ENCODE measurements at places on chromosomes 12 and 14. TPM values are rescaled to one million over a fixed set of nuclear protein-coding genes. Genes with fewer than 3 reads are reported as not detected.

DNA sequence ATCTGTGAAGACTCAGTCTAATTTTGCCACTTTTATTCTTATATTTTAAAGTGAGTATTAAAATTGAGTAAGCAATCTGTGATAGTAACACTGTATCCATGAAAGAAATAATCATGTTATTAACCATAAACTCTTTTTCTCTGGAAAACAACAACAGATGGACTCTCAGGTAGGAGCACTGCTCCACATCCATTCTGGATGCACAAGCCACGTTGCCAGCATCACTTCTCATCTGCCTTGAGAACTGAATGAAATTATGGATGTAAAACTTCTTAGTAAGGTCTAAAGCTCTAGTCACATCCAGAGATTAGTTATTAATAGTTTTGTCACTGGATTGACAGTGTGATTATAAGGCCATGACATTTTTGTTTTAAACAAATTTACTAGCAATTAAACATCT lies 489.1 kb upstream of the SYT1 start:
- no peak for DNase-seq
- no peaks in the 10 kb centered on the region for H3K4me1 ChIP-seq
- no peaks in the 10 kb centered on the region for H3K27me3 ChIP-seq
- no peaks in the 10 kb centered on the region for H3K36me3 ChIP-seq
- H3K4me3 ChIP-seq, result no peak overlapping the region

DNA sequence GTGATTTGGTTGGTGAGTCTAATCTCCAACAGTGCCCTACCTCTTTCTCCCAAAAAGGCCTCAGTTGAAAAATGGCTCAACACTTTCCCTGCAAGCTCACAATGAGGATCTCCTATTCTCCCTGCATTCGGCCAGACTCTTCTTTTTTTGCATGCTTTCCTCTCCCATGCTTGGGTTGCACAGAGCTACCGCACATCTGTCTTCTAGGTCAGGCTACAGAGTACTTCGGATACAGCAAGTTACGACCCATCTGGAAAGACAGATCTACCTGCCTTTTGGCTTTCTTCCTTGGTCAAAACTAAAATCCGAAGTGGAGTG lies 305 bp upstream of the SLC16A7 start:
- H3K27me3 ChIP-seq, result no peaks in the 10 kb centered on the region
- DNase-seq, result no peak
- H3K4me3 ChIP-seq, result peak overlapping the region; percentile 88
- H3K4me1 ChIP-seq, result peaks cover 44% of the 10 kb centered on the region
- peak overlapping the region; percentile 82 for H3K27ac ChIP-seq

GRCh38 chr14:100780646-100781355 lies 45.1 kb upstream of the MEG3 start:
- no peaks in the 10 kb centered on the region for H3K27me3 ChIP-seq
- H3K4me1 ChIP-seq, result no peaks in the 10 kb centered on the region
- H3K36me3 ChIP-seq, result no peaks in the 10 kb centered on the region
- H3K4me3 ChIP-seq, result no peak overlapping the region
- no peak overlapping the region for H3K27ac ChIP-seq

DNA sequence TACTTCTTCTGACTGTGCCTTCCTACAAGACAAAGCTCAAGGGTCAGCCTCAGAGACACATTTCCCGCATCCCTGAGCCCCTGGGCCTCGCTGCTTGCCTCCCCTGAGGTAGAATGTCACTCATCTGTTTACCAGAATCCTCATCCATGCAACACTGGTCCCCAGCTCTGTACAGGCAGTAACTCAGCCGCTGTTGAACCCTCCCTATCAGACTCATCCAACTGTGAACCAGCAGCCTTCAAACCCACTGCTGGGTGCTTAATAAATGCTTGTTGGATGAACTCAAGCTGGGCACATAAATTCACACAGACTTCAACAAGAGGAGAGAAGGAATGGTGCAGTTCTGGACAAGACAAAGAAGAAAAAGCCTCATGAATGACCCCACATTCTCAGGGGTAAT lies 6.1 kb downstream of the NT5DC3 start:
- H3K36me3 ChIP-seq, result peaks cover 9% of the 10 kb centered on the region
- peaks cover 4% of the 10 kb centered on the region for H3K27me3 ChIP-seq
- peaks cover 9% of the 10 kb centered on the region for H3K4me1 ChIP-seq
- no peak for DNase-seq

- peak overlapping the region; percentile 85 for H3K4me3 ChIP-seq
- peaks cover 14% of the 10 kb centered on the region for H3K4me1 ChIP-seq
- no peak for DNase-seq
- H3K27me3 ChIP-seq, result no peaks in the 10 kb centered on the region
Observed at GRCh38 chr14:34460841-34461240, 1.2 kb downstream of the SPTSSA start.

- H3K27ac ChIP-seq, result no peak overlapping the region
- no peaks in the 10 kb centered on the region for H3K36me3 ChIP-seq
- H3K4me1 ChIP-seq, result peaks cover 27% of the 10 kb centered on the region
- H3K27me3 ChIP-seq, result no peaks in the 10 kb centered on the region
- no peak for DNase-seq
Observed at GRCh38 chr12:2540535-2540941, 254.2 kb upstream of the FKBP4 start.

- H3K4me3 ChIP-seq, result no peak overlapping the region
- no peaks in the 10 kb centered on the region for H3K4me1 ChIP-seq
- H3K27ac ChIP-seq, result no peak overlapping the region
- no peaks in the 10 kb centered on the region for H3K36me3 ChIP-seq
- peaks cover 9% of the 10 kb centered on the region for H3K27me3 ChIP-seq
- DNase-seq, result no peak
Observed at GRCh38 chr12:110262442-110263388, 18.3 kb upstream of the ATP2A2 start.

- peaks cover 42% of the 10 kb centered on the region for H3K36me3 ChIP-seq
- H3K27me3 ChIP-seq, result no peaks in the 10 kb centered on the region
- no peak for DNase-seq
- H3K4me1 ChIP-seq, result peaks cover 7% of the 10 kb centered on the region
Observed at GRCh38 chr12:48940181-48940580, 14.9 kb upstream of the FKBP11 start.

DNA sequence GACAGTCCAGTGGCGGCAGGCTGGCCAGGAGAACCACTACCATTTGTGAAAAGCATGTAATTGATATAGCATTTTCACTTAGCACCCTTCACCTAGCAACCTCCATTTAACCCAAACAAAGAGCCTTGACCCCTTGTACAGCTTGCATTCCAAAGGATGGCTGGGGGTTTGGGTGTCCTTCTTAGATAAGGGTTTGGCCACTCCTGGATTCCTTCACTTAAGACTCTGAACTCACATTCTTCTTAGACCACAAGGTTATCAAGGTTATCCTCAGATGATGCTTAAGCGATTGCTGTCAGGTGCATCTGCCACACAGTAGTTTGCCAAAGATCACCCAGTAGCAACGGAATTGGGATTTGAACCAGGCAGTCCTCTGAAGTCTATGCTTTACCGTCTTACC lies 102.8 kb downstream of the ZNF664 start:
- H3K4me1 ChIP-seq, result no peaks in the 10 kb centered on the region
- H3K4me3 ChIP-seq, result no peak overlapping the region
- no peak for DNase-seq
- H3K27me3 ChIP-seq, result peaks cover 17% of the 10 kb centered on the region
- H3K27ac ChIP-seq, result no peak overlapping the region
- H3K36me3 ChIP-seq, result no peaks in the 10 kb centered on the region

DNA sequence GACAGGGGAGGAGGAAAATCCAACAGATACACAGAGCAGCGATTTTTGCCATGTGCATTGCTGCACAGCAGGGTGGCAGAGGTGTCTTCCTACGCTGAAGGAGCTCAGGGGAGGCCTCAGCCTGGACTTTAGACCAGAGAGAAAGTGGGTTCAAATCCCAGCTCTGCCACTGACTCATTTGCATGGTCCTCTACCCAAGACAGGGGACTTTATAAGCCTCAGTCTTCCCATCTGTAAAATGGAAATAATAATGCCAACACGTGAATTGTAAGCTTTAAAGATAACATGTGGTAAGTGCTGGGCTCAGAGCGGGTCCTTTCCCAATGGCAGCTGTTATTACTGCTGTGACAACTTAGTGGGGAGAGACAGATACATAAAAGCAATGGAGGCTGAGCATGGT lies 62.0 kb downstream of the MAP1LC3B2 start:
- no peak overlapping the region for H3K27ac ChIP-seq
- no peaks in the 10 kb centered on the region for H3K36me3 ChIP-seq

GRCh38 chr12:56104815-56105608 lies 653 bp downstream of the PA2G4 start:
- peaks cover 57% of the 10 kb centered on the region for H3K36me3 ChIP-seq
- H3K4me1 ChIP-seq, result peaks cover 51% of the 10 kb centered on the region
- H3K27ac ChIP-seq, result peak overlapping the region; percentile 95
- no peak for DNase-seq

DNA sequence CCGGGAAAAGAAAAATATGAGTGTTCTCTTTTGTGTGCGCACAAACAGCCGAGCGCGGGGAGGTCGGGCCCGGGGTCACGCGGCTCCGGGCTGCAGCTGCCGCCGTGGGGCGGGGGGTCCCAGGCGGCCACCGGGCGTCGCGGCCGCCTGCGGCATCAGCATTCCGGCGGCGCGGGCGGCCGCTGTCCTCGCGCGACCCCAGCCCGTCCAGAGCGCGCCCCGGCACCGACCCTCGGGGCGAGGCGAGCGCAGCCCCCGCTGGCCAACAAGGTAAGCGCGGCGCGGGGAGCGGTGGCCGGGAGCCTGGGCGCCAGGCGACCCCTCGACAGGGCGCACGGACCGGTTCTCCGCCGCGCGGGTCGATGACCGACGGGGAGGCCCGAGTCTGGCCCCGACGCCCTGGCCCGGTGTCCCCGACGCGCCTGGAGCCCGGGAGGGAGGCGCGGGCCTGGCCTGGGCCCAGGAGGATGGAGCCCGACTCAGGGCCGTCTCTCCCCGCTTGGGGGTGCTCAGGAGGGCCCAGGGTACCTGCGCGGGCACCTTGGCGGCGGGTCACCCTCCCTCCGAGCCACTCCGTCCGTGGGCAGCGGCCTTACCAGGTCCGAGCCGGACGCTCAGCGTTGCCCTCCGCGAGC lies 103.9 kb upstream of the DIO3 start:
- H3K27me3 ChIP-seq, result peaks cover 63% of the 10 kb centered on the region
- no peaks in the 10 kb centered on the region for H3K36me3 ChIP-seq
- H3K4me1 ChIP-seq, result no peaks in the 10 kb centered on the region

DNA sequence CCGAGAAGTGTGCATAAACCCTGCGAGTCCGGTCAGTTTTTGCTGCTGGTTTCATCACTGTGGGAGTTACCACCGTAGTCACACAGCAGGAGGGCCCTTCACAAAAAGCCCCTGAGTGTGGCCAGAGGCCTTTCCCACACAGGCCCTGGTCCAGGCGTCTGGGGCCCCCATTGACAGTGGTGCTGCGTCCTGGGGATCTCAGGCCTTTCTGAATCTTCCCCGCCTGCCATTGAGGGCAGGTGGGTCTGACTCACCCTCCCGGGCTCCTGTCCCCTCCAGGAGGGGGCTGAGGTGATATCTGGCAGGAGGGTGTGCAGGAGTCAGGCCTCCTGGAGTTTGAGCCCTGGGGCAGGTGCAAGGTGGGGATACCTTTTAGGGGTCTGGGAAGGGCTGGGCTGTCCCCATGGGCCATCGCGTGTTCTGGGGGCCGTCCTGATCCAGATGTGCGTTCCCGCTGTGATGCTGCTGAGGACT lies 358.5 kb downstream of the TMEM121 start:
- no peak overlapping the region for H3K4me3 ChIP-seq
- H3K27me3 ChIP-seq, result peaks cover 19% of the 10 kb centered on the region
- no peak overlapping the region for H3K27ac ChIP-seq
- no peaks in the 10 kb centered on the region for H3K36me3 ChIP-seq
- peaks cover 6% of the 10 kb centered on the region for H3K4me1 ChIP-seq
- no peak for DNase-seq

DNA sequence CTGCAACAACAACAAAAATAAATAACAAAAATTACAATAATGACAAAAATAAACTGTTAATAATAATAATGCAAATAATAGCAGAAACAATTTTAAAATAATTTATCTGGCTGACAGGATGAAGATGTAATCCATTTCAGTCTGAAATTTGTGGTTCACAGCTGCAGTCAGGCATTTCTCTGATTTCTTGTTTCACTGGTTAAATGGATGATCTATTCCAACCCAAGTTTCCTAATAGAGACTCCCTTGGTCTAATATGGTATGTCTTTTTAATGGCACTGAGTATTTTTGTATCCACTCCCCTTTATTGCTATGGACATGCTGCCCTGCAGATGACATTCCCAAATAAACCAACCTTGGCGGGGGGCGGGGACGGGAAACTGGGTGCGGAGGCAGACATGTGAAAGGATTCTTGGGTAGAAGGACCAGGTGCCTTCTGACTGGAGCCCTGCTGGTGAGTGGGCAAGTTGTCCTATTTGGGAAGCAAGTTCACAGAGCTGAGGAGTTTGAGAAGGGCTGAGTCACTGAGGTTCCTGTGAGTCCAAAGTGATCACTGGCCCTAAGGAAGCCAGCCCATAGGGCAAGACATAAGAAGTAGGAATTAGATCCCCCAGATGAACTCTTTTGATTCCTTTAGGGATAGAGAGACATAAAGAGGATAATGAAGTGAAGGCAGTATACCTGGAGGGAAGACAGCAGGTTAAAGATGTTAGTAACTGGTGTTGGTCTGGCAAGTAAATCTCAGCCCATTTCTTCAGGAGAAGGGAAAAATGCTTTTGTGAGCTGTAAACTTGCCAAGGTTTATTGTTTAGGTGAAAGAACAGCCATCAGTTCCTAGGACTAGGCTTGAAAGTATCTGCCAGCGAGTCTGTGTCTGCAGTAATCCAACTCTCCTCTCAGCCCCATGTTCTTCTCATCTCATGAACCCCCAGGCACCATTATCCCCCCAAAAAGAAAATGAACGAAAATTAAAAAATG lies 14.5 kb downstream of the FOXG1 start:
- no peak overlapping the region for H3K4me3 ChIP-seq
- no peak overlapping the region for H3K27ac ChIP-seq
- H3K4me1 ChIP-seq, result no peaks in the 10 kb centered on the region
- H3K36me3 ChIP-seq, result no peaks in the 10 kb centered on the region

GRCh38 chr12:111705672-111706071 lies 19.8 kb downstream of the ACAD10 start:
- DNase-seq, result no peak
- no peaks in the 10 kb centered on the region for H3K27me3 ChIP-seq
- no peak overlapping the region for H3K4me3 ChIP-seq
- H3K4me1 ChIP-seq, result no peaks in the 10 kb centered on the region

DNA sequence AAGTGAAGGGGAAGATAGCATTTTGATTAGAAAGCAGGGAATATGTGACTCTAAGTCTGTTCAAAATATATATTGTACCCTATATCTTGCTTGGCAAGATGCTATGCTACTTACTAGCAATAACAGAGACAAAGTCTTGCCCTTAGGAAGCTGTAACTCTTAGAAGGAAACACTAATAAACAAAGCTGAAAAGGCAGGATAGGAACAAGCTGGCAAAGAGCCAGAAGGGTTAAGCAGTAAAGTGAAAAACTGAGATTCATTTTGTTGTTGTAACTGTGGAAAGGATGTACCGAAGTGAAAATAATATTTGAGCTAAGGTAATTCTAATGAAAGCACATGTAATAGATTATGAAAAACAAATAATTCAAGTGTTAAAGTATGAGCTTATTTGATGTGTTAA lies 527.1 kb upstream of the FLRT2 start:
- H3K36me3 ChIP-seq, result no peaks in the 10 kb centered on the region
- no peak for DNase-seq
- H3K4me3 ChIP-seq, result no peak overlapping the region
- H3K27ac ChIP-seq, result no peak overlapping the region

- no peak for DNase-seq
- H3K27ac ChIP-seq, result no peak overlapping the region
- no peaks in the 10 kb centered on the region for H3K4me1 ChIP-seq
- no peaks in the 10 kb centered on the region for H3K27me3 ChIP-seq
Observed at GRCh38 chr12:114275932-114276785, 129.8 kb downstream of the TBX5 start.

Gene STYK1
- total RNA-seq, result not detected

Gene CPNE6
- total RNA-seq, result not detected

Gene AQP2
- not detected for total RNA-seq

Gene ATF1
- total RNA-seq, result 58.8 TPM

Gene TAS2R9
- not detected for total RNA-seq

Measured in activated T-helper 2 cell treated with anti-CD3 and anti-CD28 coated beads, Interferon-gamma antibody, Interleukin-2, Interleukin-4, amounts not matched to agents 10 μg/mL and 5 μg/mL and 100 μg/mL, durations not matched to agents 14 hours and 24 hours and 36 hours (primary cell).